ENCODE measurements at places on chromosomes 2 and 18. TPM values are rescaled to one million over a fixed set of nuclear protein-coding genes. Genes with fewer than 3 reads are reported as not detected.

DNA sequence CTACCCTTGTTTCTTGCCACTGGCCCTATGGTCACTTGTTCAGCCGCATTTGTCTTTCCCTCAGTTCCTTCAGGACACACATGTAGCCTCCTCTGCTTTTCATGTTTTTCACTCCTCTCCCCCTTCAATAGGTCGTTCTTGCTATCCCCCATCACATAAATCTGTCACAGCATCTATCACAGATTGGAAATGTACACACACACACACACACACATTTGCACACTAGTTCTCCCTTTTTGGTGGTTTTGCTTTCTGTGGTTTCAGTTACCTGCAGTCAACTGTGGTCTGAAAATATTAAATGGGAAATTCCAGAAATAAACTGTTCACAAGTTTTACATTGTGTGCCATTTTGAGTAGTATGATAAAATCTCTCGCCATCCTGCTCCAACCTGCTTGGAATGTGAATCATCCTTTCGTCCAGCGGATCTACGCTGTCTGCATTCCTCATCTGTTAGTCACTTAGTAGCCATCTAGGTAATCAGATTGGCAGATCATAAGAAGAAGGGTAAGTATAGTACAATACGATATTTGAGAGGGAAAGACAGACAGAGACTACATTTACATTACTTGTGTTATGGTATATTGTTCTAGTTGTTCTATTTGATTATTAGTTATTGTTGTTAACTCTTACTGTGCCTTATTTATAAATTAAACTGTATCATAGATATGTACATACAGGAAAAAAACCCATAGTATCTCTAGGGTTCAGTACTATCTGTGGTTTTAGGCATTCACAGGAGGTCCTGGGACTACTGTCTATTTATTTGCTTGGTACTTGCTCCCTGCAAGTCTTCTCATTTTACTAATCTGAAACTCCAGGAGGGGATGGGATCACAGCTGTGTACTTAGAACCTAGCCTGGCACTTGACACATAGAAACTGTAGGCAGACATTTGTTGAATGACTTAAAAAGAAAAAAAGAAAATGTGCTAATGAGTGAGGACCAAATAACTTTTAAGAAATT is 86.1 kb upstream of the PNPT1 start:
- no peak for DNase-seq

ZNF236 gene
- polyA plus RNA-seq = 9.7 TPM

GRCh38 chr2:236578411-236578846 is 8.8 kb downstream of the ACKR3 start:
- no peak for DNase-seq

DNA sequence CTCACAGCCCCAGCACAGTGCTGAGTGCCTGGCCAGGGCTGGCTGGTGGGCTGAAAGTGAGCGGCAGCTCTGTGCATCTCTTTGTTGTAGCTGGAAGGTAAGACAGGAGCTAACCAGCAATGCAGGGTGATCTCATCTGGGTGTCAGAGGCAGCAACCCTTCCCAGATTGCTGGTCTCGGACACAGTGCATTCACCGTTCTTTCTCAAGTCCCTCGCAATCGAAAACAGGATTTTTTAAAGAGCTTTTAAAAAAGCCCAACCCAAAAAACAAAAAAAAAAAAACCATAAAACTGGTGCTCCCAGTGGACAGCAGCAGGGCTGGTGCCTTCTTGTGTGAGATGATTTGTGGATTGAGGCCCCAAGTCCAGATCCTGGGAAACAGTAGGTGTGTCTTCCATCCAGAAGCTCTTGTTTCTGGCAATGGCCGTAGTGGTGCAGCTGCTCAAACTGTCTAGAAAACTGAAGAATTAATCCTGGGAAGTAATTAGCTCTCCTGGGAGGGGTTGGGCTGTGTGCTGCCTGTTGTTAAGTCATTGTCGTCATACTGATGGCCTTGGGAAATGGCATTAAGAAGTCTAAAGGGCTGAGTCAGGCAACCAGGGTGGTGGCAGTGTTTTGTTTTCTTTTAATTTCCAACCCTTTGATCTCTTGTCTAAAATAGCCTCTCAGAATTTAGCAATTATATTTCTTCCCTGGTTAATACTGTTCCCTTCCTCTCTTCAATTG is 156.7 kb downstream of the KLHL29 start:
- no peak for DNase-seq

GRCh38 chr2:70160545-70160944 is 30.3 kb downstream of the C2orf42 start:
- DNase-seq = no peak

Measured in right renal pelvis (tissue), 4 donors.